H7 (cell line): ENCODE measurements at places on chromosomes 12 and 14.

DNA sequence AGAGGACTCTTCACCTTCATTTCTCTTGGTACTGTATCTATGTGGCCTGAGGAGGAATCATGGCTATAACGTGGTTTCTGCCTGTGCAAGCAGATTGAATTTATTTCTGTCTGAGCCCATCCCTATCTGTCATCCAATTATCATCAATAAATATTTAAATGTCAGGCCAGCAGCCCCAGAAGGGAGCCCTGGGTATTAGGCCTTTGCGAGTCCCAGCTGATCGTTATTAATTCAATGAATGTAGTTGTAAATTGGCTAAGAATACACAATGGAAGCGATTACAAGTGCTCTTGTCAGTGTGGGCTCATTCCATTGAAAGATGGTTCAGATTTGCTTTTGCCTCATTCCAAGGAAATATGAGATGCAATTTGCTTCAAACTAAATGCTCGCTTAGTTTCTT lies 142.0 kb downstream of the KTN1 start:
- no peak for DNase-seq

GRCh38 chr14:88040146-88040545 lies 35.2 kb downstream of the GPR65 start:
- no peak for DNase-seq

GRCh38 chr12:121939186-121939585 lies 20.8 kb downstream of the CFAP251 start:
- DNase-seq, result no peak

- no peak for DNase-seq
Observed at GRCh38 chr14:68510201-68511128, 282.4 kb downstream of the ZFP36L1 start.

GRCh38 chr12:16136219-16136988 lies 141.1 kb downstream of the SLC15A5 start:
- no peak for DNase-seq
